ENCODE measurements at places on chromosomes 13 and 19.
A peak's percentile ranks its signal among the peaks of the same experiment; 100 is the strongest.

- H3K4me1 ChIP-seq: 0 out of 2 replicates have a peak, but pooled peaks cover 3% of the 10 kb centered on the region
- no peak for DNase-seq
- no peak overlapping the region for H3K4me3 ChIP-seq
- H3K36me3 ChIP-seq: peaks cover 7% of the 10 kb centered on the region
- no peak overlapping the region for H3K27ac ChIP-seq
- no peaks in the 10 kb centered on the region for H3K27me3 ChIP-seq
Observed at GRCh38 chr19:36121486-36122124, 6.3 kb downstream of the TBCB start.

- H3K4me1 ChIP-seq: no peaks in the 10 kb centered on the region
- no peak overlapping the region for H3K27ac ChIP-seq
- H3K4me3 ChIP-seq: no peak overlapping the region
- no peak for DNase-seq
- H3K27me3 ChIP-seq: no peaks in the 10 kb centered on the region
Observed at GRCh38 chr19:2796659-2797266, 11.5 kb downstream of the THOP1 start.

- H3K4me3 ChIP-seq: no peak overlapping the region
- no peaks in the 10 kb centered on the region for H3K4me1 ChIP-seq
- no peak overlapping the region for H3K27ac ChIP-seq
- H3K36me3 ChIP-seq: no peaks in the 10 kb centered on the region
- no peak for DNase-seq
- H3K27me3 ChIP-seq: peaks cover 46% of the 10 kb centered on the region
Observed at GRCh38 chr13:112169941-112170822, 103.2 kb downstream of the SOX1 start.

- no peaks in the 10 kb centered on the region for H3K4me1 ChIP-seq
- H3K27ac ChIP-seq: no peak overlapping the region
- H3K4me3 ChIP-seq: no peak overlapping the region
- no peaks in the 10 kb centered on the region for H3K36me3 ChIP-seq
Observed at GRCh38 chr13:31742097-31742734, 2.9 kb downstream of the RXFP2 start.

GRCh38 chr13:51603716-51604115, 19.5 kb downstream of the WDFY2 start:
- no peak overlapping the region for H3K4me3 ChIP-seq
- DNase-seq: peak; percentile 53
- H3K4me1 ChIP-seq: peaks cover 4% of the 10 kb centered on the region
- no peaks in the 10 kb centered on the region for H3K27me3 ChIP-seq

GRCh38 chr13:113766035-113766800, 7.2 kb downstream of the TMEM255B start:
- no peak overlapping the region for H3K4me3 ChIP-seq
- H3K27ac ChIP-seq: no peak overlapping the region
- peaks cover 10% of the 10 kb centered on the region for H3K4me1 ChIP-seq
- H3K27me3 ChIP-seq: no peaks in the 10 kb centered on the region

DNA sequence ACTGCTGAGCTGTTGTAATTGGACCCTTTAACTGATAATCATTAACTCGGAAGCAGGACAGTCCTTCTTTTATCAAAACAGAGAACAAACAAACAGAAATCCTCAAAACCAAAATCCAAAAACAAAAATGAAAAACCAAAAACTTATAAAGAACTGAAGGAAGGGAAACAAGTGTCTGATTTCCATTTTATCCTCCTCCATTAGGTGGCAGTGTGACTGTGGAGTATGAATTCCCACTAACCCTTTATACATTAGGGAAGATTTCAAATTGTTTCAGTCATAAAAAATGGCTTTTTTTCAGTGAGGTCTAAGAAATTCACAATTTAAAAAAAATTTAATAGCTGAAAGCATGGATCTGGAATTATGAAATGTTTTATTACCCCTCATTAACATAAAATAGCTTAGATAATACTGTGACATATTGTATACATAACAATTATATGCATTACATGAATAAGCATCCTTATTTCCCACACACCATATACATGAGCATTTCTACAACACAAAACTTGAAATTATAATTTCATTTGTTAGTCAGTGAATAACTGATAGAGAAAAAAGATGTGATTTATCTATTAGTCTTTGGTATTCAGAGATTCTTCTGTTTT, 1074.3 kb upstream of the PCDH9 start:
- no peak overlapping the region for H3K4me3 ChIP-seq
- no peaks in the 10 kb centered on the region for H3K4me1 ChIP-seq
- no peak overlapping the region for H3K27ac ChIP-seq
- no peaks in the 10 kb centered on the region for H3K36me3 ChIP-seq
- no peaks in the 10 kb centered on the region for H3K27me3 ChIP-seq

DNA sequence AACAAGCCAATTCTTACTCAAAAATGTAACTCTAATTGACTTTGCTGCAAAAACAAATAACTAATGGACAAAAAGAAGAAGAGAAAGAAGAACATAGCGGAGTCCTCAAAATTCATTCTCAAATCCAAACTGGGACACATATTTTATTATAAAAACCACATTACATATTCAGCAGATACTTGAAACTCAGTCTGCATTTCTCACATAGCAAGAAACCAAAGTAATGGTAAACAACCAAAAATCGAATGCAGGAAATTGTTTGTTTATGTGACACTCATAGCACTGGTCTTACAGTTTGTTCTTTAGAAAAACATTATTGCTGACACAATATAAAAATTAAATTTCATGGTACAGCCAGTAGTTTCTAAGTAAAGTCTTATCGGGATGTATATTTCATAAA, 789.8 kb downstream of the SLITRK6 start:
- no peaks in the 10 kb centered on the region for H3K27me3 ChIP-seq
- no peak overlapping the region for H3K4me3 ChIP-seq
- H3K27ac ChIP-seq: no peak overlapping the region
- no peaks in the 10 kb centered on the region for H3K4me1 ChIP-seq

DNA sequence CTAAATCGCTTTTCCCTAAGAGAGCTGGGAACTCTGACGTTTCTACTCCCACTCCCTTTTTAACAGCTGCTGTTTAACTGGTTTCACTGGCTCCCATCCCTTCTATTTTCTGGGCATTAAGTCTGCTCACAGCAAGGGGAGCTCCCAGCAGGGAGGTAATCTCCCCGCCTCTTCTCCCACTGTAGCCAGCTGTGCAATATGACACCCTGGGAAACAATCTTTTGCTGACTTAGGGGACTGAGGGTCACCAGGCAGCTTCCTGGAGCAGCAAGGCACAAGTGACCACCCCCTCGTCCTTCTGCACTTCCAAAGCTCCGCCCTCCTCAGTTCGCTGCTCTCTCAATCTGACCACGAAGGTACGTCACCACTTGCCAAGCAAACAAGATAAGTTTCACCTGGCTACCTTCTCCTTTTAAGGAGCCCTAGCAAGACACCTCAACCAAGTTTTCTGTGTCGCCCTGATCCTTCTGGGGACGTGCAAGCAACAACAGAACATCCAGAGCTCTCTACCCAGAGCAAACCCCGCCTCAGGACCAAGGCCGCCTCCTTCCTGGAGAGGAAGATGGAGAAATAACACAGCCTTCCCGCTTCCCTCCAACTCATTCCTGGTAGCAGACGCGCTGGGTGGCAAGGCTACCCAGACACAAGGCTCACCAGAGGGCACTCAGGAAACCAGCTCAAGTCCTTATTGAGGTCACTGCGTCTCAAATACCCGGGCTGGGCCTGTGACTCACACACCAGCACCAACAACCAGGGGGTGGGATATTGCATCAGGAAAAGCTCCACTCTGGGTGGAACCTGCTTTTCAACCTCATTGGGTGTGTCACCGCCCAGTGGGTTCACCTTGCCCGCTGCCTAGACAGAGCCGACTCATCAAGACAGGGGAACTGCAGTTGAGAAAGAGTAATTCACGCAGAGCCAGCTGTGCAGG, 92.4 kb downstream of the STK24 start:
- peak; percentile 97 for DNase-seq
- H3K27me3 ChIP-seq: no peaks in the 10 kb centered on the region
- H3K36me3 ChIP-seq: peaks cover 7% of the 10 kb centered on the region

DNA sequence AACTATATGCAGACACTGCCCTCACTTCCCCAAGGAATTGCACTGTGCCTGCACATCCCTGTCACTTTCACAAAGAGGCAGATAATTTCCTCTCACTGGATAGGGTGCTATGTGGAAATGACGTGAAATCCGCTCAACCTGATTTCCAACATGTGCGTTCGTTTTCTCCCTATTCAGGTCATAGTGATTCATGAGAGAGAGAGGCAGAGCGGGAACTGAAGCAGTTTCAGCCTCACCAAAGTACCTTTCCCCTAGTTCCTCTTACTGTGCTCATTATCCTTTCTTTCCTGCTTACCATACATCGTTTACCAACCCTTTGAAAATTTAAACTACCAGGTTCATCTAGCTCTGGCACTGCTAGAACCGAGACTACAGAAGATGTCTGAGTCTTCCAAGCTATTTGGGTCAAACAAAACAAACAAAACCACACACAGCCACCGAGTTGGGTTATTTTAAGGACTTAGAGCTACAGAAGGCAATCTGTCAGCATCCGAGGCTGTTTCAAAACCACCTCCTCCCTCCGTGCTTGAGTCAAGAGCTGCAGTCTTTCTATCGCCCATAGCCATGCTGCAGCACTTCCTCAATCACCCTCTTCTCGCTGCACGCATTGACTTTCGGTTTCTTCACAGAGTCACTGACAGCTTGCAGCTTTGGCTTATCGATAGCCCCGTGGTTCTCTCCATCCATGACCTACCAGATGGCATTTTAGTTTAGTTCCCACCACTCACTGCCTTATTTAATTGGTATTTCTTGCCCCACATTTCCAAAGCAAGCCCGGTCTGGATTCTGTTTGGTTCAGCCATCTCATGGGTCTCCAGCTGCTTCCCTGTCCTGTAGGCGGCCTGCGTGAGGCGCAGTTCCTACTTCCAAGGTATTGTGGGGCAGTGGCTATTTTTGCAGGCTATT, 1395.8 kb downstream of the EFNB2 start:
- peak overlapping the region; percentile 20 for H3K4me3 ChIP-seq
- no peaks in the 10 kb centered on the region for H3K36me3 ChIP-seq
- DNase-seq: no peak

DNA sequence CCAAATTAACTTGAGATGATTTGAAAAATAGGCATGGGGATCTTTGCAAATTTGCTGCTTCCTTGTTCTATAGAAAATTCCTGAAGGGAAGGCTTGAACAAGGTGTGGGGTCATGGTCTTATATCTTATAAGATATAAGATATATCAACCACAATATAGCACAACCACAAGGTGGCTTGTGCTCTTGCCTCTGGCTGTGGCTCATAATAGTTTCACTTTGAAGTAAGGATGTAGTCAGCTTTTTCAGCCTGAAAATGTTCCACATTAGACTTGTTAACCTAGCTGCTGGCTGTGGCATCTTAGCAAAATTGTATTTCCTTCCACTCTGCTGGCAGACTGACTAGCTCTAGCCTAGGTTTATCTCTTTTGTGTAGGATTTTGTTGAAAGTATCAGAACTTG, 169.7 kb downstream of the KLF5 start:
- H3K4me3 ChIP-seq: no peak overlapping the region
- peak; percentile 40 for DNase-seq
- peak overlapping the region; percentile 17 for H3K27ac ChIP-seq

DNA sequence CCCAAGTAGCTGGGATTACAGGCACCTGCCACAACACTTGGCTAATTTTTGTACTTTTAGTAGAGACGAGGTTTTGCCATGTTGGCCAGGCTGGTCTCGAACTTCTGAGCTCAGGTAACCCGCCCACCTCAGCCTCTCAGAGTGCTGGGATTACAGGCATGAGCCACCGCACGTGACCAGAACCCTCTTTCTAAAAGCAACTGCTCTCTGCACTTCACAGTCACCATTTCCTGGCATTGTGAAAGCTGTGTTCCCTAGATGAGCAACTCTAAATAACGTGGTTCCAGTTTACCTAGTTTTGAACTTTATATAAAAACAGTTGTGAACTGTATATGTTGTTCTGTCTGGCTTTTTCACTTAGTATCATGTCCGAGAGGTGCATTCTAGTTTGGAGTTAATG, 152.9 kb downstream of the SIPA1L3 start:
- peaks cover 34% of the 10 kb centered on the region for H3K4me1 ChIP-seq
- no peaks in the 10 kb centered on the region for H3K27me3 ChIP-seq
- H3K4me3 ChIP-seq: no peak overlapping the region
- H3K36me3 ChIP-seq: no peaks in the 10 kb centered on the region
- H3K27ac ChIP-seq: no peak overlapping the region

DNA sequence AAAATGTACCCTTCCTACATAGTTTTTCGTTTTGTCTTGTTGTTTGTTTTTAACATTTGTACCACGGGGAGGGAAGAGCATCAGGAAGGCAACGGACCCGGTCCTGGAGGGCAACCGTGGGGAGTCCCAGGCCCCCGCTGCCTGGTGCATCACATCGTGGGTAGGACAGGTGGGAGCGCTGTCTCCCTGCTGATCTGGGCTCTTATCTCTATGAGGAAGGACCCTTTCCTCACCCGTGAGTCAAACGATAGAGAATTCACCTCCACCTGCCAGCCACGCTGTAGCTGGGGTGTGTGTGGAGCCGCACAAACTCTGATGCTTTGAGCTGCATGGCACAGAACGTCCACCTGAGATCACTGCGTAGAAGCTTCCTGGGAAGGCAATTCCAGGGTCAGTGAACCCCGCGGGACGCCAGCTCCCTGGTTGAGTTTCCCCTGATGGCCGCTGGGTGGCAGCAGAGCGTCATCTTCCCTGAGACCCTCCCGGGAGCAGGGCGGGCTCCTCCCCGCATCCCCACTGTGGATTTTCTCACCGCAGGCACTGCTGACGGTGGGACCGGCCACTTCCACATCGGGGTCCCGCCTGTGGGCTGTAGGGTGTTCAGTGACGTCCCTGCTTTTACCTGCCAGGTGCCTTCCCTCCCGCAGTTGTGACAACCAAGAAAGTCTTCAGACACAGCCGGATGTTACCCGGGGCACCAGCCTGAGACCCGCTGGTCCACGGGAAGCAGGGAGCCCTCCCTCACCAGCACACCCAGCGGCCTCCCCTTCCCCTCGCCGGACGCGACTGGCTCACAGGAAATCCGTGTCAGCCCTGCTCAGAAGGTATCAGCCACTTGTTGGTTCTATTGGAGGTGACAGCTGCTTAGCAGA, 54.7 kb downstream of the ZNF787 start:
- no peaks in the 10 kb centered on the region for H3K36me3 ChIP-seq
- H3K27me3 ChIP-seq: peaks cover 22% of the 10 kb centered on the region
- peak; percentile 70 for DNase-seq
- peaks cover 4% of the 10 kb centered on the region for H3K4me1 ChIP-seq
- H3K4me3 ChIP-seq: peak overlapping the region; percentile 15

DNA sequence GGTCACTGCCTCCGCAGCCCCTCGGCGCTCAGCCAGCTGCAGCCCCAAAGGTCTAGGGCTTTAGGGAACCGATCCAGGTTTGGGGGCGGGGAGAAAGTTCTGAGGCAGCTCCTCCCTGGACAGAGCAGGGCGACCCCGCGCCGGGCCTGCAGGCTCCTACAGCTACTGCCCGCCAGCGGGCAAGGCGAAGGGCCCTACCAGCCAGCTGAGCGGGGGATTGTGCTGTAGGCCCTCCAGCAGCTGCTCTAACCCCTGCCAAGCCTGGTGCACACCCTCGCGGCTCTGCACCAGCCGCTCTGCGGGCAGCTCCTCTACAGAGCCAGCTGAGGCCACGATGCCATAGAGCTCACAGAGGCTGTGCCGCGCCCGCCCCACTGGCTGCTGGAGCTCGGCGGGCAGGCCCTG, 14.0 kb downstream of the PLIN4 start:
- peaks cover 8% of the 10 kb centered on the region for H3K4me1 ChIP-seq
- H3K4me3 ChIP-seq: no peak overlapping the region
- H3K27me3 ChIP-seq: no peaks in the 10 kb centered on the region
- H3K36me3 ChIP-seq: no peaks in the 10 kb centered on the region
